ENCODE measurements at places on chromosomes 3 and 15.

- DNase-seq = no peak
Measured at GRCh38 chr3:38474928-38475605, 21.1 kb upstream of the EXOG start.

DNA sequence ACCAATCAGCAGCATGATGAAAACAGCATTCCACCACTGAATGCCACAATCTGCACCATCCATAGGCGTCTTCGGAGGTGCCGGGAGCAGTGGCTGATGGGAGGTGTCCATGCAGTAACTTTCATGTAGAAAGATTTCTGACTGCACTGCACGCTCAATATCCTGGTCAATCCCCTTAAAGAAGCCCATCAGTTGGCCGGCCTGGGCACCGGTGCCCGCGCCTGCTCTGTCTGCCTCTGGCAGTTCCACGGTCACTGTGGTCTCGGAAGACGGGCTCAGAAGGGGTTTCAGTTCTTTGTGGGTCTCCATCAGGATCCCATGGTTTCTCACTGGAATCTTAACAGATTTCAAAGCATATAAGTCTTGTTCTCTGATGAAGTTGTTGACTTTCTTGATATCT, 3.9 kb downstream of the LYSMD4 start:
- DNase-seq = no peak

- DNase-seq = no peak
Measured at GRCh38 chr3:9644245-9644644, 5.1 kb upstream of the MTMR14 start.

DNA sequence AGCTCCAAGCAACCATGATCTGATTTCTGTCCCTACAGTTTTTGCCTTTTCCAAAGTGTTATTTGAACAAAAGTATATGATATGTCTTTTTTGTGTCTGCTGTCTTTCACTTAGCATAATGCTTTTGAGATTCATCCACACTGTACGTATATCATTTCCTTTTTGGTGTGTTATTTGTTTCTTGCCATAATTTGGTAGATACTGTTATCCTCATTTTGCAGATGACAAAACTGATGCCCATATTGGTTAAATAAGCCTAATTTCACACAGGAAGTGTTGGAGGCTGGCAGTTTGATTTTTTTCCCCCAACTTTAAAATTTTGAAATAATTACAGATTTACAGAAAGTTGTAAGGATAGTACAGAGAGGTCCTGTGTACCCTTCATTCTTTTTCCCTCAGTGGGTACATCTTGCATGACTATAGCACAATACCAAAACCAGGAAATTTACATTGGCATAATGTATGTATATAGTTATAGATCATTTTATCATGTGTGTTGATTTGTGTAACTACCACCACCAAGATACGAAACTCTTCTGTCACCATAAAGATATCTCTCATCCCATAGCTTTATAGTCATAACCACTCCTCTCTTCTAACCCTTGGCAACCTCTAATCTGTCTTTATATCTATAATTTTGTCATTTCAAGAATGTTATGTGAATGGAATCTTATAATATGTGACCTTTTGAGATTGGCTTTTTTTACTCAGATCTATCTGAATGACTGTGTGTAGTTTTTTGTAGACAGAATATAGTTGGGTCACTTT, 55.6 kb downstream of the RASA2 start:
- DNase-seq = no peak

DNA sequence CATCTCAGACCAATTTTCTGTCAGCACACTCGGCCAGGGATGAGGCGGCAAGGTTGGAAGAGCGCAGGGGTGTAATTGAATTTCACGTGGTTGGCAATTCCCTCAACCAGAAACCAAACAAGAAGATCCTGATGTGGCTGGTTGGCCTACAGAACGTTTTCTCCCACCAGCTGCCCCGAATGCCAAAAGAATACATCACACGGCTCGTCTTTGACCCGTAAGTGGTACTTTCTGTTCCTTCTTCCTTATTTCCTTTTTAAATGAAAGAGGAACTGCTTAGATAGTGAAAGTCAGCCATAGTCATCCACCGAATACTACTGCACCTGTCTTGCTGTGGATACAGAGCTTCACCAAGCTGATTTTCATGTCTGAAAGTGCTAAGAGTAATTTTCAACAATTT, 60.1 kb downstream of the SGO1 start:
- no peak for DNase-seq

- peak; percentile 68 for DNase-seq
Measured at GRCh38 chr3:170584585-170585007, 1.3 kb downstream of the SLC7A14 start.

DNA sequence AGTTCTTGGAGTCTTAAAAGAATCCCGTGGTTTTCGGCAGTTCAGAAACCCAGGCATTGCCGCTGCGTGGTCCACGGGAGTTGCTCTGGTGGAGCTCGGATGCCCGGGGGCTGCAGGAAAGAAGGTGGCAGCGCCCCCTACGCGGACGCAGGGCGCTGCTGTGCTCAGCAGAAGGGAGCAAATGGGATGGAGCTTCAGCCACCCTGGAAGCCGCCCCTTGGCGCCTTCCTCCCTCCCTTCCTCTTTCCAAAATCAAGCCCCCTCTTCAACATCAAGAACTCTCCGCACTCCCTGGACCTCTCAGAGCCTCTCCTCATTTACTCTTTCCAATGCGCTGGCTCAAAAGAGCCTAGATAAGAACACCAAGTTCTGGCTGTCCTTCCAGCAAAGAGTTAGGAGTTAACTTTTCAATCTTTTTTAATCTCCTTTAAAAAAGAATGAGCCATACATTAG, 880 bp upstream of the CHRNA7 start:
- no peak for DNase-seq

DNA sequence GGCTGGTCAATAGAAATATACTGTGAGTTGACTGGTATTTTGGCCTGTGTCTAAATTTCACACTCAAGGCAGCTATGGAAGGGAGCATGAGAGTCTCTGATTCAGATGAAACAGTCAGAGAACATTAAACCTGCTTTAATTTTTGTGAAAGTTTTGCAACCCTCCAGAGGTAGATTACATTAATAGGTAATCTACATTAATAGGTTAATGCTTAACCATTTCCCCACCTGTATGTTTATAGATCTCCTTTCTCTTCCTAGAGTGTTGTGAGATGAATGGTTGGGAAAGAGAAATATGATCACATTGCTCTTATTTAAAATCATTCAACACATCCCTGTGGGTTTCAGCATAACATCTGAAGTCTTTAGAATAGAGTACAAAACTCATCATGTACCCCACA, 586.9 kb upstream of the DPPA4 start:
- no peak for DNase-seq

DNA sequence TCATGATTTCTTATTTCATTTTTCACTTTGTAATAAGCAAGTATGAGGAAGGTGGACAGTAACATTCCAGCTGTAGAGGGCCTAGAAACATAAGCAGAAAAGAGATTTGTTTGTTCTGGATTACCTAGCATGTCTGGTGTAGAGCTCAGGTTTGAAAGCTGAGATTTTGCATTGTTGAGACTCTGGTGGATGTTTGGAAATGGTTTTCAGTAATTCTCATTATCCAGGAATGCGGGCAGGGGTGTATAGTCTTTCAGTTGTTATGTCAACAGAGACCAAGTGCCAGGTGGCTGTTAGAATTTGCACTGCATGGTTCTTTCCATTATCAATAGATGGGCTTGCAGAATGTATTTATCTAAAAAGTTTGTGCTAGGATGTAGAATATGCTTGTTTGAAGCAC, 10.9 kb downstream of the GPD1L start:
- no peak for DNase-seq

- no peak for DNase-seq
Measured at GRCh38 chr15:60895986-60896385, 333.1 kb downstream of the RORA start.

DNA sequence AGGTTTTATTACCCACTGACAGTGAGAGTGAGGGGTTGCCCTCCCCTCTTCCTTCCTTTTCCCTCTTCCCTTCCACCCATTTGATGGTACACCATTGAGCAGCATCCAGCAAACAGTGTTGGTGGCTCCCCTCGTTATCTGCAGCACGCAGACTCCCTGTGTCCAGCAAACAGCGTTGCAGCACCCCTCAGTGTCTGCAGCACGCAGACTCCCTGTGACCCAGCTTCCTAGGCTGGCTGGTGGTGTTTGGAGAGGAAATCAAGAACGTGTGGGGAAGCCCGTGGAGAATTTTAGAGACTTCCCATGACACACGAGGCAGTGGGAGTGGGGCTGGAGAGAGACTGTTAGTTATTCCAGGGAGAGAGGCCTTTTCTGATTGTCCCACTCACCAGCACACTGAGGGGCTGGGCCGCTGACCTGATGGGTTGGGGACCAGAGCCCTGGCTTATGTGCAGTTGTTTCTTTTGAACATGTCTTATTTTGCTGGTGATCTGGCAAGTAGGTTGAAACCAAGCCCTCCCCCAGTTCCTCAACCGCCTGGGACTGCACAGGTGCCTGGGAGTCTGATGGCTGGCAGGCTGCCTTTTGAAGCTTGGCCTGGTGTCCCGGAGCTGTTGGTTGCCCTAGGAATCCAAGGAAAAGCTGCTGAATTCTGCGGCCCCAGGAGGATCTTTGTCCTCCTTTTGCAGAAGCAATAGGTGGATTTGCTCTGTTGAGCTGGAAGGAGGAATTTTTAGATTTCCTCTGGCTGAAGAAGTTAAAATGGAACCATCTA, 19.0 kb downstream of the APBA2 start:
- peak; percentile 24 for DNase-seq

DNA sequence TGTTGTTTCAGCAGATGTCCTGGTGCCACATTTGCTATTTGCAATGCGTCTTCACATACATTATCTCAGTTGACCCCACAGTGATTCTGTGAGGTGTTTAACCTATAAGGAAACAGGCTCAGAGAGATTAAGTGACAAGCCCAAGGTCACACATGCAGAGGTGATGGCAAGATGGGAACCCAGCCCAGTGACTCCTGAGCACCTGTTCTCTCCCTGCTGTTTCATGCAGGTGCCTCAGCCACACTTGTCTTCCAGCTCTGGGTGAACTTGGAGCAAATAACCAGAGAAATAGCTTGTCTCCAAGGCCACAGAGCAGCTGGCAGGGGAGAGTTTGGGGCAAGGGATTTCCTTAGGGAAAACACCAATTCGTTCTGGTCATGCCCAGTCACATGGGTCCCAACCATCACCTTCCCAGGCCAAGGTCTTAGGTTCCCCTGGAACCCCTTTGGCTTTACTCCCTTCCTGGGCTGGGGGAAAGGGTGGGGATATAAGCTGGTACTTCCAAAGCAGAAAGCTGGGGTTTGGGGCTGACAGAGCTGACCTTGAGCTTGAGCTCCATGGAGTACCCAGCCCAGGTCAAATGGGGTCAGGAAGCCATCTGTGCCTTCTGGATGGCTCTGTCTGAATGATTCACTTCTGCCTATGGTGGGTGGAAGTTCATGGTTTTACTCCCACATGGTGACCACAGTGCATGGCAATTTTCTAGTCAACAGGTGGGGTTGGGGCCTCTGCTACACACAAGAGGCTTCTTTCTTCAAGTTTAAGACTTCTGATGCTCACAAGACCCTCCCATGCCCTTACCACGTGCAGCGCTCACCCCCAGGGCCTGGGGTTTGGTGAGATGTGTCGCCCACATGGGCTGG, 22.4 kb downstream of the LIPC start:
- DNase-seq = no peak

GRCh38 chr3:38657369-38657768, 7.9 kb upstream of the SCN5A start:
- DNase-seq = no peak

- no peak for DNase-seq
Measured at GRCh38 chr3:164687902-164688301, 390.4 kb downstream of the SI start.

DNA sequence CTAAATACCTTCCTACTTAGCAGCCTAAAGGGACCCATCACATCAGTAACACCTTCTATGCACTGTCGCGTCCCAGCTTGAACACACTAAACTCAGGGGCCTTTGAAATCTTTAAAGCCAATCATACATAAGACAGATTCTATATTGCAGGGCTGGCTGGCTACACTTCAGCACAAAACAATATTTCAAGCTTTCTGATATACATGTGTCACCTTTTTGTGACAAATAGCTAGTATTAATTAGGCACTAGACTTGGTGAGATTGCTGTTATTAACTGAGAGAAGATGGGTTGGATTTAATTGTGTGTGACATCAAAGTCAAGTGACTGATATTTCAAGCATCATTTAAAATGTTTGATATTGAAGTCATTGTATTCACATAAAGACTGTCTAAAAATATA, 148.4 kb downstream of the ZIC4 start:
- DNase-seq = no peak

- DNase-seq = no peak
Measured at GRCh38 chr3:13235897-13236296, 162.7 kb upstream of the IQSEC1 start.

GRCh38 chr15:53880357-53880756, 97.9 kb upstream of the UNC13C start:
- DNase-seq = no peak

DNA sequence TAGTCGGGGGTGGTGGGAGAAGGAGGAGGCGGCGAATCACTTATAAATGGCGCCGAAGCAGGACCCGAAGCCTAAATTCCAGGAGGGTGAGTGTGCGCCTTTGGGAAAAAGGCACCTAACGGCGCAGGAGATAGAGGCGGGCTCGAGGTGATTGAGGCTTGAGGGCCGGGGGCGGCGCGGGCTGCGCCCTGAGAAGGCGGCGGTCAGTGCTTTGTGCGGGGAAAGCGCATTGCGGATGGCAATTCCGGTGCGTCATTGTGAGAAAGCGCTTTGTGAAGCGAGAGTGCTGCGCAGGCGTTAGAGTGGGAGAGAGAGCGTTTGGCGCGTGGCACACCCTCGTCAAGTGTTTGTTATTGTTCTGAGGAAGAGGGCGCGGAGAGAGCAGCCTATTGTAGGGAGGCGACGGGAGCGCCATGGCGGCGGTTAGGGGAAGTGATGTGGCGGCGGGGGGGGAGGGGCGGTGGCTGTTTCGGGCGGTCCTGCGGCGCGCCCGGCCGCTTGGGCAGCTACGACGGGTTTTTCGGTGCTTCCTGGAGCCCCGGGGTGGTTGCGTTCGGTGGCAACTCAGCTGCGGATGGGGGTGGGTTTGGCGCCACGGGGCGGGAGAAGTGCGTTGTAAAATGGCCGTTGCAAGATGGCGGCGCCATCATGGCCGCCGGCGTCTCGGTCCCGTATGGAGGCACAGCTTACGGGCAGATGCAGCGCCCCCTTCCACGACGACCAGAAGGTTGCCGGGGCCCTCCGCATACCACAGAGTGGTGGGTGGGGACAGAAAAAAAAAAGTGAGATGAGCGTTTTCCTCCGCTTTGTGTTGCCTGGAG, 492 bp downstream of the MORF4L1 start:
- peak; percentile 63 for DNase-seq

- no peak for DNase-seq
Measured at GRCh38 chr15:70589221-70589620, 174.1 kb downstream of the UACA start.

- DNase-seq = no peak
Measured at GRCh38 chr3:107236655-107237337, 140.4 kb upstream of the CCDC54 start.

GRCh38 chr3:113685956-113686721, 10.3 kb downstream of the USF3 start:
- no peak for DNase-seq

DNA sequence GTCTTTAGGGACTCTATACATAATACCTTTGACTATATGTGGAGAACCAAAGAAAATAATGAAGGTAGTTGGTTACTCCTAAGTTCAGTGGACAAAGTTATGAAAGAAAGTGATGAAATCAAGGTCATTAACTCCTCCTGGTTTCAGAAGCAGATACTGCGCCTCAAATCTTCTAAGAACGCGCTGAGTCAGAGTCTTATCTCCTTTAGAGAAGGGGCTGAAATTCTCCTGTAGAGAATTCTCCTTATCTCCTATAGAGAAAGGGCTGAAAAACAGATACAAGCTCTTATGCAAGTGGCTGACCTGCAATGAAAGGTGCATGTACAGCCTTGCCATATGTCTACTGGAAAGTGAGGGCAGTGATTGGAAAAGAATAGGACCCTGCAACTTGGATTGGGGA, 824.2 kb downstream of the NSUN3 start:
- DNase-seq = no peak

All from breast epithelium (tissue), 4 donors.